ENCODE measurements at places on chromosomes 1 and 21. TPM values are rescaled to one million over a fixed set of nuclear protein-coding genes. Genes with fewer than 3 reads are reported as not detected.

GRCh38 chr1:84698151-84699110, 8.2 kb upstream of the SSX2IP start:
- no peak for DNase-seq

- DNase-seq, result no peak
Observed at GRCh38 chr1:193185901-193186731, at the start of gene B3GALT2. TSS of gene B3GALT2 (minus strand) at chr1:193186613. CDS start at chr1:193181562, 5,051 bp downstream.

RAB42 gene
- 0.64 TPM for total RNA-seq

BARHL2 gene
- total RNA-seq, result not detected

HJV gene
- total RNA-seq, result 240 TPM

Data from psoas muscle (tissue), 8 donors.